ENCODE measurements at places on chromosomes 4 and X.
A peak's percentile ranks its signal among the peaks of the same experiment; 100 is the strongest.

DNA sequence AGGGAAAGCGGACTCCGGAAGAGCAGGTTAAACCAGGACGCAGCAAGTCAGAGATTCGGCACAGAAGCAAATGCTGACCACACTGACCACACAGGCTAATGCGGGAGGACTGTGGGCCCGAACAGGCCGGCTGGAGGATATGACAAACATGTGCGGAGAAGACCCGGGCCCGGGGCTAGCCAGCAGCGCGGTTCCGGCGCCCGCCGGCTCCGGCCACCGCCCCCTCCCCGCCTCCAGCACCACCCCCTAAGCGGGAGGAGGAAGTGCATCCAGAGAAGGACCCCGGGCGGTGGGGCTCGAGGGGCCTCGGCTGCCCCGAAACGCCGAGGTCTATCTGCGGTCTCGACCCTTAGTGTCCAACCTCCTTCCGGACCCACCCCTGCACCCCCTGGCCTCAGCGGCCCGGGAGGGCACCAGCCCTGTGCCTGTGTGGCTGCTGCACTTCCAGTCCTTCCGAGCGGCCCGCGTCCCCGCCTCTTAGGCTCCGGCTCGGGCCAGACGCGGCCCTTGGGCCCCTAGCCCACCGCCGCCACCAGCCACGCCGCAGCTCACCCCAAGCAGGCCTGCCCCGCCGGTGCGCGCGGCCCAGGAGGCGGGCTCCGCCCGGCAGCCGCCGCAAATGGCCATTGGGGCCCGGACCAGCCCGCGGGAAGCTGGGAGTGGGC is 2.1 kb downstream of the ELOVL6 start:
- peak; percentile 11 for DNase-seq

DNA sequence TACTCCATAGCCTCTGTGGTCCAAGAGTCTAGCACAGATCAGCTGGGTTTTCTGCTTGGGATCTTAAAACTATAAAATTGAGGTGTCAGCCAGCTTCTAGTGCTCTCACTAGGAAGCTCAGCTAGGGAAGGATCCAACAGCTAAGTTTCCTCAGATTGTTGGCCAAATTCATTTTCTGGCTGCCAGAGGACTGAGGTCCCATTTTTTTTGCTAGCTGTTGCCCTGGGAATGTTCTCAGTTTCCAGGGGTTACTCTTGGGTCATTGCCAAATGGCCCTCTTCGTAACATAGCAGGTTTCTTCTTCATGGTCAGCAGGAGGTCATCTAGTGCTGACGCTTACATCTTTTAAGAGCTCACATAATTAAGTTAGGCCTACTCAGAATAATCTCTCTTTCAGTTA is 2178.2 kb downstream of the ARAP2 start:
- no peak for DNase-seq

DNA sequence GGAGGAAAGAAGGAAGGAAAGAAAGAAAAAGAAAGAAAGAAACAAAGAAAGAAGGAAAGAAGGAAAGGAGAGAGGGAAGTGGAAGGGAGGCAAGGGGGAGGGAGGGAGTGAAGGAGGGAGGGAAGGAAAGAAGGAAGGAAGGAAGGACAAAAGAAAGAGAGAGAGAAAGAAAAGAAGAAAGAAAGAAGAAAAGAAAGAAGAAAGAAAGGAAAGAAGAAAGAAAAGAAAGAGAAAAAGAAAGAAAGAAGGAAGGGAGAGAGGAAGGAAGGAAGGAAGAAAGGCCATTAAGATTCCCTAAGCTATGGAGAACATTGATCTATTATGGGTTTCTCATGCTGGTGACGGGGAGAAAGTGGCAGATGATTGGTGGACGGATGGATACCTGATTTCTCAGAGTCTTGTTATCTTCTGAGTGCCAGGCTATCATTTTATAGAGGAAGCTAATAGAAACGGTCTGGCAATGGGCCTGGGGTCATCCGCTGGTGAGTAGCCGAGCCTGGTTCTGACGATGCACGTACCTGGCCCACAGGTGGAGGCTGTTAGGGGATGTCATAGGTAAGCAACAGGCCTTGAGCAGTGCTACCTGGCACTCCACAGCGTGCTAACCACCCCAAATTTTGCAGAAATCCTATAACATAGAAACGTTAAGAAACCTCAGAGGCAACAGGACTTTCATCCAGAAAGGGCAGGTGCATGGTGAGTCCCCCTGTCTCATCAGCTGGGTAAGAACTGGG is 142.9 kb downstream of the SHOX start:
- no peak for DNase-seq

GRCh38 chr4:159002950-159003349 is 99.9 kb upstream of the RAPGEF2 start:
- no peak for DNase-seq

DNA sequence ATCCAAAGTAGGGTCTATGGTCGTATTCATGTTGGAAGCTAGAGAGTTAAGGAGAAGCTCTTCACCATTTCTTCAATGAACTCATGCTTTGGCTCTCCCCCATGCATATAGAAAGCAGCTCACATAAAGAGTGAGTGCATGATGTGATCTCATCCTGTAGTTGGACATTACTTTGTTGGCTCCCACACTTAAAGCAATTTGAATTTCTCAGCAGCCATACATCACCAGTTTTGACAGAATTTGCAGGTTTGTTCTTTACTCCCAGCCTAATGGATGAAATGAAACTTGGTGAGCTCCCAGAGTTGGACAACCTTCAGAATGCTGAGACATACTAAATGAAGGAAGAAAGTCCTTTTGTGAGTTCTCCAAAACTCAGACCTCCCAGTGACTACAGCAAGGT is 613.5 kb downstream of the IQCM start:
- no peak for DNase-seq

GRCh38 chrX:19705196-19705769 is 182.1 kb downstream of the SH3KBP1 start:
- no peak for DNase-seq

DNA sequence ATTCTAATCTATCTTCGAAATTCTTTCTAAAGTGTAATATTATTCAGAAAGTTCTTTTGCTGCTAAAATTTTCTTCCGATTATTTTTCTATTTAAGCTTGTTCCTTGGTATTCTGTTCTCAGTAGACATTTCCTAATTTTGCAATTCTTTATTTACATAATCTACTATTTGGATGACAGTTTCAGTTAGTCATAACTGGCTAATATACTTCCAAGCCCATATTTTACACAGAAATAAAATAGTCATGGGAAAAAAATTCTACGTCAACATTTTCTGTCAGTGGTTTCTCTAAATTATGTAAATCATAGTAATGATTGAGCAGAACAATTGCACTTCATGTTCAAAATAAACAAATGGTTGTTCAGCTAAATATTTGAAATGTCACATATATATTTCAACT is 178.0 kb upstream of the ANKRD50 start:
- no peak for DNase-seq

DNA sequence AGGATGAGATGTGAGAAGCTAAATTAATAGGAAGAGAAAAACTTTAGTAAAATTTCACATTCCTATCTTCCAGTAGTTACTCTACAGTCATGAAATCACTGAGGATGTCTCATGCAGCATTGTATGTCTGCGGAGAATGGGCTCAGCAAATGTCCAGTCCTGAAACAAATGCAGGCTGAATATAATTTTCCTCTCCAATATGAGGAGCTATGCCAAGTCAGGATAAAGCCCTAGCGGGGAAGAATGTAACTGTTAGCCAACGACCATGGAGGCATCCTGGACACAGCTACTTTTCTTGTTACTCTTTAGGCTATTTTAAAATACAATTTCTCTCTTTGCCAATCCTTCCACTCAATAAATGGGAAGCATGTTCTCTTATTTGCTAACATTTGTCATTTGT is 127.7 kb downstream of the PRKX start:
- DNase-seq: no peak

DNA sequence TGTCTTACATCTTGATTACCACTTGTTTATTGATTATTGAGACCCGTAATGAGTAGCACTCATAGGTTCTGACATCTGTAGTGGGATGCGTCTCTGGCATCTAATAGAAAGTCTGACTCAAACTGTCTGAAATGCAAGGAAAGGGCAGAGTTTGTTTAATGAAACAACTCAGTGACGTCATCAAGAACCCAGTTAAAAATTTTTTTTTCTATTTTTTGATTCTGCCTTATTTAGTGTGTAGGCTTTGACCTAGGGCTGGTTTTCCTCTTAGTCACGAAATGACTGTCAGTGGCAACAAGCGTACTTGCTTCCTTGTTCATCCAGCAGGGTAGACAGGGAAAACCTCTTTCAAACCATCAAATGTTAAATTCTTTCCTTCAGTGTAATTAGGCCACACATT is 3.1 kb upstream of the CDKL5 start:
- DNase-seq: no peak

DNA sequence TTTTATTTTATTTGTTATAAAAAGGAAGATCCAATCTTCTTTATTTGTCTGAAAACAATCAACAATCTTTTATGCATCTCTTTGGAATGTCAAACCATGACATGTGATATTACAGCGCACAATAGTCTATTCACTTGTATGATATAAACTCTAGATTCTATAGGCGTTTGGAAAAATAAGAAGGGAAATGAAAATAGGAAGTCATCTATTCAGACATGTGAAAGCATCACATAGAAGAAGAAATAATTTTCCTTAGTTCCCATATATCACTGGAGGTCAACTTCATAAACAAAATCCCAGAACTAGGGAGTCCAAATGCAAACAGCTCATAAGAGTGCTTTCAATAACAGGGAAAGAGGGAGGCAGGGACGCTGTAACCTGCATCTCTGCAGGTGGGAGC is 139.5 kb upstream of the RASGEF1B start:
- DNase-seq: no peak

DNA sequence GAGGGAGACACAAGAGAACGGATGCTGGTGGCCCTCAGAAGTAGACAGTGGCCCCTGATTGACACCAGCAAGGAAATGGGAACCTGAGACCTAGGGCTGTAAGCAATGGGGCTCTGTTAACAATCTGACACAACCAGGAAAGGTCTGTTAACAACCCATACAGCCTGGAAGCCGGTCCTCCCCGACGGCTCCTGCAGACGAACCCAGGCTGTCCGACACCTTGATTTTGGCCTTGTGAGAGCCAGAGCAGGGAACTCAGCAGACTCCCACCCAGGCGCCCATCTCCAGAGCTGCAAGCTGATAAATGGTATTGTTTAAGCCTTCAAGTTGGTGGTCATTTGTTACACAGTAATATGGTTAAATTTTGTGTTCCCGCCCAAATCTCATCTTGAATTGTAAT is 10.2 kb upstream of the CYTL1 start:
- DNase-seq: no peak

DNA sequence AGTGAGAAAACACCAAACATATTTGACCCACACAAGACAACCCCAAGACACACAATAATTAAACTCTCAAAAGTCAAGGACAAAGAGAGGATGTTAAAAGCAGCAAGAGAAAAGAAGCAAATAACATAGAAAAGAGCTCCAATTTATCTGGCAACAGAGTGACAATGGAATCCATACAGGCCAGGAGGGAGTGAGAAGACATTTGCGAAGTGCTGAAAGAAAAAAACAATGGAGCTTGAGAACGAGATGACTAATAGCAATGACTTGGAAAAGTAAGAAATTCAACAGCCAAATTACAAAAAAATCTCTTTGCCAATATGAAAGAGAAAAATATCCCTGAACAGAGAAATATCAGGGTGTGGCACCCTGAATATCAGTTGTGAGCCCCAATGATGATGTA is 61.6 kb downstream of the MAD2L1 start:
- no peak for DNase-seq

DNA sequence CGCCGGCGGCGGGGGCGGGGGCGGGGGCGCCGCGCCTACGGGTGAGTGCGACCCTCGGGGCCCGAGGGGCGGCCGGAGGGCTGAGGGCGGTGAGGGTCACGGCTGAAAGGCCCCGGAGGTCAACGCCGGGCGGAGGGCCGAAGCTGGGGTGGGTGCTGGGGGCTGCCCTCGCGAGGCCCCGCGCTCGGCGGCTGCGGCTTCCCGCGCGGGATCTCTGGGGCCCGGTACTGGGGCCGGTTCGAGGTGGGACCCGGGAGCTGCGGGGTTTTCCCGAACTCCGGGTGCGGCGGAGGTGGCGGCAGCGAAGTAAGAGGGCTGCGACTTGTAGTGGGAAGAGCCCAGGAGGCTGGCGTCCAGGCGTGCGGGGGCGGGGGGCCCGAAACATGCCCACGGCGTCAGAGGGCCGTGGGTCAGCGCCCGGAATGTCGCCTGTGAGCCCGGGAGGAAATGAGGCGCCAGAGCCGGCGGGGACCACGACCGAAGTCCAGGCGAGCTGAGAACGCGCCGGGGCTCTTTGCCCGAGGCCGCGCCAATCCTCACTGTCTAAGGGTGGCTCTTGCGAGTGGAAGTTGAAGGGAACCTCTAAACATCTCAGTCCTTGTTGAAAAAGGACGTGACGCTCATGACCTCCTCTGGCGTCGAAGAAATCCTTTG is 407 bp downstream of the IL13RA1 start:
- DNase-seq: no peak

- no peak for DNase-seq
Measured at GRCh38 chrX:20254712-20255299, 11.9 kb downstream of the RPS6KA3 start.

DNA sequence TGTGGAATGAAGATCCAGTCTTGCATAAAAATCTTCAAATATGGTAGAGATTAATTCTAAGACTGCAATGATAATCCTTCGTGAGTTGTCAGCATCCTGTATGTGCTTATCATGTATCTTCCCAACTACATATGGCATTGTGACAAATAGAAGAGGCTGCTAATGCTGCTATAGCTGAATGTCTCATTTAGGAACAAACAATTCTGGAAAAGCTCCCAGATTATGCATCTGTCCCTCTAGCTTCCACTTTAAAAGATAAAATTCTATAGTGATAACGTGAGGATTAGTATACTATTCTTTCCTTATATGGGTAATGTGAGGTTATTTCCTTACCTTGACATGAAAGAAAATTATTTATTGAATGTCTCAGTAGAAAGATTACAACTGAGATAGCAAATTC is 930.9 kb downstream of the DMD start:
- no peak for DNase-seq

DNA sequence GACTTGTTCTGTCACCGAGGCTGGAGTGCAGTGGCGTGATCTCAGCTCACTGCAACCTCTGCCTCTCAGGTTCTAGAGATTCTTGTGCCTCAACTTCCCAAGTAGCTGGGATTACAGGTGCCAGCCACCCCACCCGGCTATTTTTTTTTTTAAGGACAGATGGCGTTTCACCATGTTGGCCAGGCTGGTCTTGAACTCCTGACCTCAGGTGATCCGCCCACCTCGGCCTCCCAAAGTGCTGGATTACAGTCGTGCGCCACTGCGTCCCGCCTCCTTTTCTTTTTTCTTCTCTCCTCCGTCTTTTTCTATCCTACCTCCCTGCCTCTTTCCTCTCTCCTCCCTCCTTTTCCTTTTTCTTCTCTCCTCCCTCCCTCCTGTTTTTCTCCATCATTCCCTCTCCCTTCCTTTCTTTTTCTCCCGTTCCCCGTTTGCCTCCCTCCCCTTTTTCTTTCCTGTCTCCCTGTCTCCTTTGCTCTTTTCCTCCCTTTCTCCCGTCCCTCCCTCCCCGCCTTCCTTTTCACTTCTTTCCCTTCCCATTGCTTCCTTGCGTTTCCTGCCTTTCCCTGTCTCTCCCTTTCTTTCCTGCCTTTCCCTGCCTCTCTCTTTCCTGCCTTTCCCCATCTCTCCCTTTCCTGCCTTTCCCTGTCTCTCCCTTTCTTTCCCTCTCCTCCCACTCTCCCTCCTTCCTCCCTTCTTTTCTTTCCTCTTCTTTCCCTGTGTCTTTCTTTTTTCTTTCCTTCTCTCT is 2.1 kb upstream of the SLC25A6 start:
- DNase-seq: no peak

All from activated CD4-positive, alpha-beta T cell treated with anti-CD3 and anti-CD28 coated beads, Interleukin-2, amount 50 U/mL, for 1 hour (primary cell).